ENCODE measurements at places on chromosomes 12 and 14.

DNA sequence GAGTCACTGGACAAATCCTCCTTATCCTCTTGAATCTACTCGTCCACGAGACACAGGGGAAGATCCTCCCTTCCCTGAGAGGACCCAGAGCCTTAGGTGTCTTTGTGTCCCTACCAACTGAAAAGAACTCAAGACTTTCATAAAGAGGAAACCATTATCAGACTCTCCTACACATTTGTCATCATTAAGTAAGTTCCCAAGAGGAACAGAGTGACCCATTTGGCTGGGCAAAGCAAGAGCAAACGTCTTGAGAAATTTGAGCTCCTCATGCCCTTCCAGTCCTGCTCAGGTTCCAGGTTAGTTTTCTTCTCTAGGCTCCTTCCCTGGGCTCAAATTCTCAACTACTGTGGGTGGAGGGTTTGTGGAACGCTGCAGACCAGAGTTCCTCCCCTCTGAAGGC lies 5.7 kb downstream of the MLF2 start:
- DNase-seq, result no peak

DNA sequence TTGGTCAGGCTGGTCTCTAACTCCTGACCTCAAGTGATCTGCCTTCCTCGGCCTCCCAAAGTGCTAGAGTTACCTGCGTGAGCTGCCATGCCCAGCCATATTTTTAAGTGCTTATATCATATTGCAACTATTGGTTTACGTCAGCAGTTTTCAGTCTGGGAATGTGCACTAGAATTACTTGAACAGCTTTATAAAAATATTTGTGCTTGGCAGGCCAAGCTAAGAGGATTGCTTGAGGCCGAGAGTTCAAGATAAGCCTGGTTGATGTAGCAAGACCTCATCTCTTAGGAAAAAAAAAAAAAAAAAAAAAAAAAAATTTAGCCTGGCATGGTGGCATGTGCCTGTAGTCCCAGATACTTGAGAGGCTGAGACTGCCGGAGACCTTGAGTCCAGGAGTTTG lies 17.1 kb downstream of the KIAA0586 start:
- no peak for DNase-seq

- DNase-seq, result no peak
Measured at GRCh38 chr14:81193924-81194633, 26.7 kb downstream of the GTF2A1 start.

DNA sequence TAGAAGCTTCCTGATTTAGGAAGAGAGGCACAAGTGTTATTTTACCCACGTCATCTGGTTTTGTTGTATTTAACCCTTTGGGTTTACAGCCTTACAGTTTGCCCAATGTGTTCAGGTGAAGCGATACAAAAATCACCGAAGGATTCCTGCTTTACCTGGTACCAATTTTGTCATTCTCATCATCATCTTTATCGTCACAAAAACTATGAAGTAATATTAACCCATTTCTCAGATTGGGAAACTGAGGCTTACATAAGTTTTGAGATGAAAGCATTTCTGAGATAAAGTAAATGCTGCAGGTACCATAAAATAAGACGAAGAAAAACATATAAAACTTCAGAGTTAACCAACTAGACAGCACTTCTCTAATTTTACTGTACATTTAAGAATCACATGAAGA lies 370.6 kb upstream of the OR4E1 start:
- DNase-seq, result no peak
